Fibroblast of skin of right biceps (primary cell): ENCODE measurements at places on chromosomes 3 and 15.

- DNase-seq: peak; percentile 36
Observed at GRCh38 chr15:42593143-42593542, 17.7 kb downstream of the STARD9 start.

DNA sequence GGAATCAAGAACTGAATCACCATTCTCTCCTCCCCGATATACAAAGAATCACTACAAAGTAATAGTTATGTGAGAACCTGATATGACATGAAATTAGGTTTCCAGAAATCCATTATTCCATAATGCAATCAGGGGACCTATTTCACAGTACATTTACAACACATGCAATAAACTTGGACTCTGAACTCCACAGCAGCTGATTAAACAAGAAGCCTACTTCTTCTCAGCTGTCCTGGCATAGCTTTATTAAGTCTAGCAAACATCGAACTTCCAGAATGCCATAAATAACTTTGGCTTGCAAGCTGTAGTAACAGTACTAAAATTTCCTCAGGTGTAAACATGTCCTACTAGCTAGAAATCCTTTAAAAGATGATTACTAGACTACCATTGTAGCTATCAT, 17.8 kb downstream of the PDCD10 start:
- no peak for DNase-seq

GRCh38 chr3:12656193-12656592, 7.7 kb downstream of the RAF1 start:
- DNase-seq: no peak

DNA sequence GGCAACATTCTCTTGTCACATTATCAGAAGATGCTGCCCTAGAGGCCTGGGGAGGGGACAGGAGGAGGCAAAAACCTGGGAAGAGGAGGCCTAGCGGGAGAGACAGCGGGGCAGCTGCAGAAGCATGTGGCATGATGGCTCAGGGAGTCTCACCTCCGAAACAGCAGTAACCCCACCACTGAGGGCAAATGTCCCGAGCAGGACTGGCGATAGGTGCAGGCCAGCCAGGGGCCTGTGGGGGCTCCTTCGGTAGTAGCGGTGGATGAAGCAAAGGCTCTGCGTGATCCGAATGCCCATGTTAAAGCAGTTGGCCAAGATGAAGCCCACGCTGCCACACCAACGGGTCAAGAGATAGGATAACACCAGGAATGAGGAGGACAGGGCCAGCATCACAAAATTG, 38.0 kb downstream of the RFT1 start:
- DNase-seq: no peak

DNA sequence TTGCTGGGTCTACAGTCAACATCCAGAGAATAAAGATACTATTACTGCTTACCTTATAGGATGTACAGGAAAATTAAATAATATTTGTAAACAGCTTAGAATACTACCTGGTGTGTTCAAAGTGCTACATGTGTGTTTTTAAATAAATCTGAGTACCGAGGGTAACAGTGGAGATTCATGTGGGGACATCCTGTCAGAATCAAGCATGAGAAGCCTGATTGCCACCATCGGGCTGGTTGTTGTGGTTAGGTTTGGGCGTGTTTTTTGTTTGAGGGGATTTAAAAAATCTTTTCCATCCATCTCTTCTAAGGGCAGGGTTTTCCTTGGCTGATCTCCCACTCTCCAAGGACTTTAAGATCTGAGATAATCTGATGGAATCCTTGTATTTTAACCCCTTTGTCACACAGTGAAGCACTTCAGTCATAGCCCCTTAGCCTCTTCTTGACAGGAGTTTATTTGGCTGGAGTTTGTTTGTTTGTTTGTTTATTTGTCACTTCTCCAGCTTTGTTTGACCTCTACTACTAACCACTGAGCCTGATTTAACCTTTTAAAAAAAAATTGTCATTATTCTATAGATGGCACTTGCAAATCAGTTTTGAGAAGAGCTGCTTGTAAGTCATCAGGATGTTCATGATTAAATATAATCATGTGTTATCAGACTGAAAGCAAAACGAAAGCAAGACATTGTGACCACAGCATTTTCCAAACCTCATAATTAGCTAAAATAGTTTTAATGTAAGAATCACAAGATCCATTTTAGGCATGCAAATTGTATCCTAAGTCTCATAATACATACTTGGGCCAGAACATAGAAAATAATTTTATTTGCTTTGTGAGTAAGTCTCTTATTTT, 72.8 kb upstream of the RARB start:
- peak; percentile 46 for DNase-seq

GRCh38 chr3:117278424-117279190, 569.0 kb downstream of the TUSC7 start:
- peak; percentile 17 for DNase-seq

GRCh38 chr15:28273873-28274610, 47.9 kb downstream of the HERC2 start:
- no peak for DNase-seq

DNA sequence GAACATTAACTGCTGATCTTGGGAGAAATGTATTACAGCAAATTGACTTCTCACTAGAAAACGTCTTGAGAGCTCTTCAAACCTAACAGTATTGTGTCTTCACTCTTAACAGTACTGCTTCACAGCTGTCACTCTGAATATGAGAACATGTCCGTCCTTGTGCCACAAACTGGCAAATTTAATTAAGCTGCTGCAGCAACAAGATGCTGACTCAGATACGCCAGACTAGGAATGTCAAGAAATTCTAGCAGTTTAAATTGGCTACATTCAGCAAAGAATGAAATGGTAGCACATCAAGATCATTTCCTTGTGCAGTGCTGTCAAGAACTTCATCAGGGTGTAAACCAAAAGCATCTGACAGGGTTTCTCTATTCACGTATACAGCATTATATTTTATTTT, 7.6 kb downstream of the ICE2 start:
- DNase-seq: peak; percentile 14

- no peak for DNase-seq
Observed at GRCh38 chr3:138443091-138443490, 8.7 kb downstream of the ESYT3 start.
